ENCODE measurements at places on chromosomes 2 and 18. TPM values are rescaled to one million over a fixed set of nuclear protein-coding genes. Genes with fewer than 3 reads are reported as not detected.

The RAPGEF4 gene
- 0.59 TPM for total RNA-seq

The STON1 gene
- total RNA-seq: 15.6 TPM

DNA sequence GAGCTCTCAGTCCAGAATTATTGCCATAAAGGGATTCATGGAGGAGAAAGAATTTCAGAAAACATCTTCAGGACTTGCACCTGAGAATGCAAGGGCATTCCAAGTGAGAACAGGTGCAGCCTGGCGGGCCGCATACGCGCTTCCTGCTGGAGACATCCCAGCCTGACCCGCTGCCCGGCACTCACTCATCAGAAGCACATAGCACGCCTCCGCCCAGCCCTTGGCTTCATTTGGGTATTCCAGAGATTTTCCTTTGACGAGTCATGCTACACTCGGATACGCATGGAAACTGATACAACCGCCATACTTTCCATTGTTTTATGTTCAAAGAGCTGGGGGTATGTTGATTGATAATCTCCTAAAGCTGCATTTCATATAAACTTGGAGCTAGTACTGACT is 228.0 kb upstream of the ID2 start:
- no peak overlapping the region for H3K4me3 ChIP-seq
- H3K4me1 ChIP-seq: peaks cover 12% of the 10 kb centered on the region
- H3K27me3 ChIP-seq: peaks cover 12% of the 10 kb centered on the region
- DNase-seq: peak; percentile 92

- no peak for DNase-seq
- H3K4me1 ChIP-seq: no peaks in the 10 kb centered on the region
- H3K27ac ChIP-seq: no peak overlapping the region
- no peaks in the 10 kb centered on the region for H3K27me3 ChIP-seq
- no peaks in the 10 kb centered on the region for H3K36me3 ChIP-seq
Measured at GRCh38 chr2:222504719-222505118, 80.4 kb downstream of the SGPP2 start.

DNA sequence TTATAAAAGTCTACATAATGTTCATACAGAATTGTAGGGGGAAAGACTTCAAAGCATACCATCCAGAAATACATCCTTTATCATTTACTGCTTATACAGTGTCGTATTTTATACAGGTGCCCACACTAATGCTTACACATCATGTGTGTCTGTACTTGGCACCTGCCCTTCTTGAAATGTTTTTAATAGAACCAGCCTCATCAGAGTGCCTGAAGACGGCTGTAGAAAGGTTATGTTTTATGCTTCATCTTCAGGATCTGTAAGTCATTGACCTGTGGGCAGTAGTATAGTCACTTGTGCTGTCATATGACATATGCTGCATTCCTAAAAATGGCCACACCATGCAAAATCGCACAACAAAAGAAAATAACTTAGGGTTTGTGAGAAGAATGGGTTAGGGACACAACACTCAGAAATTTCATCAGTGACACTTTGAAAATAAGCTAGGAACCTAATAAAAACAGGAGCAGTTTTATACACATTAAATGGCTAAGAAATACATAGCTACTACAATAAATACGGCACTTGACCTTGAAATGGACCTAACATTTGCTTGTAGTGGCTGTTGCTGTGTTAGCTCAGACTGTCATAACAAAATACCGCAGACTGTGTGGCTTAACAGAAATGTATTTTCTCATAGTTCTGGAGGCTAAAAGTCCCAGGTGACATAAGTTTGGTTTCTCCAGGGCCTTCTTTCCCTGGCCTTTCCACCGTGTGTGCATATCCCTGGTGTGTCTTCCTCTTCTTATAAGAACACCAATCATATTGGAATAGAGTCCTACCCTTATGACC is 112.6 kb downstream of the CERS6 start:
- H3K27me3 ChIP-seq: no peaks in the 10 kb centered on the region
- peaks cover 13% of the 10 kb centered on the region for H3K4me1 ChIP-seq
- no peak overlapping the region for H3K27ac ChIP-seq
- no peak for DNase-seq

DNA sequence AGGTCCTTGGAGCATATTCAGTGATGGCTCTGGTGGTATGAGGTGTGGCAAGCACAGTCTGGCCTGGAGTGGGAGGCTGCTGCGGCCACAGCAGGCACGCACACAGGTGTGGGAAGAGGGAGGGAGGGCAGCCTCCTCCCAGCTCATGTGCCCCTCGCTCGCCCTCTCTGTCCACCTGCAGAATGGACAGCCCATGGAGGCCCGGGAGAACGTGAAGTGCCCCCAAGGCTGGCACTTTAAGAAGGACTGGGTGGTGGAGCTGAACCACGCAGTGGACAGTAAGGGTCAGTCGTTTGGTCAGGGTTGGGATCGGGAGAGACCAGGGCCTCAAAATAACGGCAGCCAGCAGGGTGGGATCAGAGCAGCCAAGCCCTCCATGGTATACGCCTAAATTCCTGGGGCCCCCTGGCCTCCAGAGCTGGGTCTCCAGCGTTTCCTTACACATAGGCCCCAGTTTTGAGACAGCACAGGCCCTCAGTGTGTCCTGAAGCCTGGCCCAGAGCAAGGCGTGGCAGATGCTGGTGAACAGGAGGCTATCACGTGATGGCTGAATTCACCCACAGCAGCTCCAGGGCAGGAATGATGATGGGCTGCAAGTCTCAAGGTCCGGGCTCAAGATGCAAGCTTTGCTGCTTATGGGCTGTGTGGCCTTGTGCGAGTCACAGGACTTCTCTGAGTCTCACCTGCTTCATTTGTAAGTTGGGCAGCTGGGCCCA is 47.9 kb downstream of the FER1L5 start:
- no peak for DNase-seq
- H3K4me3 ChIP-seq: no peak overlapping the region
- no peak overlapping the region for H3K27ac ChIP-seq
- H3K36me3 ChIP-seq: no peaks in the 10 kb centered on the region
- H3K4me1 ChIP-seq: no peaks in the 10 kb centered on the region
- no peaks in the 10 kb centered on the region for H3K27me3 ChIP-seq

DNA sequence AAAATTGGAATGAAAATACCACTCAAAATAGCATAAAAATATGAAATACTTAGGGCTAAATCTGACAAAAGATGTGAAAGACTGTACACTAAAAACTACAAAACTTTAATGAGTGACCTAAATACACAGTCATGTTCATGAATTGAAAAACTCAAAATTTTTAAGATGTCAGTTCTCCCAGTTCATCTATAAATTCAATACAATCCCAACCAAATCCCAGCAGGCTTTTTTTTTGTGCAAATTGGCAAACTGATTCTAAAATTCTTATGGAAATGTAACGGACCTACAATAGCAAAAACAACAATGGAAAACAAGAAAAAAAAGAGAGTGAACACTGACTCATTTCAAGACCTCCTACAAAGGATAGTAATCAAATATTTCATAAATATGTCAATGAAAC is 4.4 kb upstream of the USP40 start:
- H3K4me1 ChIP-seq: no peaks in the 10 kb centered on the region
- H3K4me3 ChIP-seq: no peak overlapping the region
- no peak for DNase-seq
- H3K27ac ChIP-seq: no peak overlapping the region
- H3K36me3 ChIP-seq: no peaks in the 10 kb centered on the region
- H3K27me3 ChIP-seq: peaks cover 5% of the 10 kb centered on the region

DNA sequence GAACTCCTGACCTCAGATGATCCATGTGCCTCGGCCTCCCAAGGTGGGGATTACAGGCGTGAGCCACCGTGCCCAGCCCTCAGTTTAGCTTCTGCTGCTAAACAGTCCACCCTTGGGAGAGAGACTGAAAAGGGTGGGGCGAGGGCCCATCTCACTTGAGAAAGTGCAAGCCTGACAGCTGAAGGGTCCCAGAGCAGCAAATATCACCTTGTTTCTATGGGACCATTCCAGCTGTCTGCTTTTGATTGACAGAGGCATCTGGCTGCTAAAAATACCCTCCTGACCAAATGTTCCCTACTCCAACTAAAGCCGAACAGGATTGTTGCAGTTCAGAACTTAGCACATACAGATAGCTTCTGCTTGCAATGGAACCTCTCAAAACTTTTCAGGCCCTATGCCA is 436 bp upstream of the SMYD1 start:
- no peaks in the 10 kb centered on the region for H3K4me1 ChIP-seq
- no peak for DNase-seq
- H3K36me3 ChIP-seq: no peaks in the 10 kb centered on the region
- H3K27ac ChIP-seq: no peak overlapping the region
- H3K4me3 ChIP-seq: no peak overlapping the region

GRCh38 chr2:362924-363323 is 75.0 kb upstream of the ALKAL2 start:
- H3K36me3 ChIP-seq: no peaks in the 10 kb centered on the region
- no peak for DNase-seq
- no peaks in the 10 kb centered on the region for H3K4me1 ChIP-seq
- H3K27me3 ChIP-seq: no peaks in the 10 kb centered on the region

The HYCC2 gene
- total RNA-seq: 12.1 TPM

The BOLL gene
- total RNA-seq: not detected

- no peak overlapping the region for H3K4me3 ChIP-seq
- no peak for DNase-seq
- no peak overlapping the region for H3K27ac ChIP-seq
Measured at GRCh38 chr2:26870585-26871095, 22.7 kb downstream of the DPYSL5 start.

DNA sequence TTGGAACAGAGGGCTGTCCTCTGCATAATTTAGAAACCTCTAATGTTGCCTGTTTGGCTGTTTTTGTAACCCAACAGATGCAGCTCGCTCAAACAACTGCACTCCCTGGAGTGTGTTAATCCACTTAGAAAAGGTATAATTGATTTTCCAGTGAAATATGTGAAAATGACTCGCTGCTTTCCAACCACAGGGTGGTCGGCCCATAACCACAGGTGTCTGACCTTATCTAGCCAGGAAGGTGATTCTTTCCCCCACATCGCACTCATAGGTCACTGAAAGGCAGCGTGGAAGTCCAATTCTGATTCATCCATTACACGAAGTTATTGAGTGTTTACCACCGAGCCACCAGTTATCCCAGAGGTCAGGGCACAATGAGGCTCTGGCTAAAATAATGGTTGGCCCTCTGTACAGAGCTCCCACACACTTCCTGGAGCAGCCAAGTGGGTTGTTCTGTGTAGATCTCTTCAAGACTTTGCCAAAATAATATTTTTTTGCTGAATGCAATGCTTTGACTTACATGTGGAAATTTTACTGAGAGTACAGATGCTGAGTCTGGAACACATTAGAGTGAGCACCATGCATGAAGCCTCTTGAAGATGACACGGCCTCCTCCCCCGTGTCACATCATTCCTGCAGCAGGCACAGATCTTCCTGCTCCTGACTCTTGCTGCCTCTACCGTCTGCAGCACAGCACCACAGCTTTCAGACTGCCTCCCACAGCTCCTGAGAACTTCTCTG is 396.2 kb downstream of the ZNF516 start:
- H3K4me1 ChIP-seq: no peaks in the 10 kb centered on the region
- H3K27ac ChIP-seq: no peak overlapping the region
- DNase-seq: no peak
- no peaks in the 10 kb centered on the region for H3K27me3 ChIP-seq

The FOXD4L1 gene
- total RNA-seq: under 0.01 TPM

The SMARCAL1 gene
- total RNA-seq: 15.3 TPM

GRCh38 chr2:104468846-104469245 is 385.1 kb upstream of the POU3F3 start:
- H3K27ac ChIP-seq: no peak overlapping the region
- H3K4me1 ChIP-seq: no peaks in the 10 kb centered on the region
- no peaks in the 10 kb centered on the region for H3K27me3 ChIP-seq
- H3K4me3 ChIP-seq: no peak overlapping the region
- no peak for DNase-seq
- H3K36me3 ChIP-seq: no peaks in the 10 kb centered on the region

DNA sequence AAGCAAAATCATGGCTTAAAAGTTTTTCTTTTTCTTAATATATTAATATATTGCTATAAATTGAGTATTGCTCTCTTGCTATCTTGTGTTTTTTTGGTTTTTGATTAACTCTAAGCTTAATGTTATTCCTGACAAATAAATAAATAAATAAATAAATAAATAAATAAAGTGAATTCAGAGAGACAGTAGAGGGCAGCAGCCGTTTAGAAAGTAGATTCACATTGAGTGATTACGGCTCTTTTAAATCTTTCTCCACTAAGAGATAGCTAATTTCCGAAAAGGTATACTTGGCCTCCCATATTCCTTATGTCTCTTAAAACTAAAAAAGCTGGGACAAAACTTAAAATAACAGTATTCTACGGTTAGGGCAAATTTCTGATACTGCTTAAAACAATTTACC is 34.3 kb downstream of the MSH2 start:
- H3K27me3 ChIP-seq: no peaks in the 10 kb centered on the region
- H3K27ac ChIP-seq: no peak overlapping the region
- H3K4me3 ChIP-seq: no peak overlapping the region

DNA sequence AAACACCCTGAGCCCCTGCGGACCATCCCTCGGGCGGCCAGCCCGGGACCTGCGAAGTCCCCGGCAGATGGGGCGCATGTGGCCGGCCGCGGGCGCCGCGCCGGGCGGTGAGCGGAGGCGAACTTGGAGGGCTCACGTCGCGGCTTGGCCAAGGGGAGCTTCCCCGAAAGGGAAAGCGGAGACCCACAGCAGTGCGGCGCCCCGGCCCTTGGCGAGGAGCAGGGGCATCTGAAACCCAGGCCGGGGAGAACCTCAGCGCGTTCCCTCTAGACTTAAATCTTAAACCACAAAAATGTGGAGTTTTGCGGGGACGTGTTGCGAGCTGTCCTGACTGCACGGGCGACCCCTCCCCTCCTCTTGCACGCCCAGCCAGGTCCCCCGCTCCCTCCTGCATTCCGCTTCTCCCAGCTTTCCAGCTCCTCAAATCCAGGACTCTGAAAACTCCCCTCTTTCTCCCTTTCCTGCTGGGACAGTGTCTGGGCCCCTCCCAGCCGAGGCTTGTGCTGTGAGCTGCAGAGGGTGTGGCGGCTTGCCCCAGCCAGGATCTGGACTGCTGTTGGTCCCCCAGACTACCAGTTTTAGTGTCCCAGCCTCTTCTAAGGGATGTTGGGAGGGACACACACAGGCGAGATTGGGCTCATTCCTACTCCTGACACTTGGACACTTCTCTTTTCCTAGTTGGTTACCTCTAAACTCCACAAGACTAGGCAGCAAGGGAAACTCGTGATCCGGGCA is 1.3 kb downstream of the FMNL2 start:
- no peaks in the 10 kb centered on the region for H3K27me3 ChIP-seq
- peak overlapping the region; percentile 88 for H3K4me3 ChIP-seq
- H3K4me1 ChIP-seq: peaks cover 13% of the 10 kb centered on the region
- peak overlapping the region; percentile 59 for H3K27ac ChIP-seq
- DNase-seq: peak; percentile 94

The STEAP3 gene
- 27.4 TPM for total RNA-seq

DNA sequence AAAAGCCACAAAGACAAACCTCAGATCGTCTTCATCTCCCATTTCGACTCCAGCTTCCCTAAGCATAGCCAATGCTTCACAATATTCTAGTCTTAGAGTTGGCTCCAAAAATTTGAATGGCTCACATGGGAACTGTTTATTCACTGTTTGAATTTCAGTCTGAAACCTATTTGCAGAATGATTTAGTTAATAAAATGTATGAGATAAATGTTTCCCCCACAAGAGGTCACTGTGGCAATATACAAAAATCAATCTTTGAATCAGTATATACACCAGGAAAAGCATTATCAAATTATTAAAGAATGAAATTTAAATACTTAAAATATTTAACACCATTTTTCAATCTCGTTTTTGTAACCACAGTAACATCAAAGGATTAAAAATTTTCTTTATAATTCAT is 40.0 kb upstream of the MCM6 start:
- peaks cover 12% of the 10 kb centered on the region for H3K36me3 ChIP-seq
- no peaks in the 10 kb centered on the region for H3K4me1 ChIP-seq
- no peak overlapping the region for H3K27ac ChIP-seq
- no peak for DNase-seq
- no peaks in the 10 kb centered on the region for H3K27me3 ChIP-seq
